ENCODE measurements at places on chromosomes 6 and 20.

DNA sequence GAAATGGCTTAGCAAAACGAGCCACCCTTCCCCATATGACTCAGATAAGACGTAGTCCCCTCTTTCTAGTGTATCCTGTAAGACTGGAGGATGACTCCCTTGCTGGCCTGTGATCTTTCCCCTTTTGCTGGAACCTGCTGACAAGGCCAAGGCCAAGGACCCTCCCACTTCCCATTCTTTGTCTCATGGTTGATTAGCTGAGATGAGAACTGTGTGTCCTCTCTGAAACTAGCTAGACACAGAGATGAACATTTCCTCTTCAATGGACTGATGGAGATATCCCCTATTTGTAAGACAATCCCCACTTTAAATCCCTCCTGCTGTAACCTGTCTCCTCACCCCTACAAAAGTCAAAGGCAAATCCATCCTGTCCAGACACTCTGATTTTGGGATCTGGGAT lies 33.4 kb upstream of the SCRT2 start:
- DNase-seq: no peak

GRCh38 chr6:31919624-31920303 lies 7.8 kb upstream of the C2 start:
- DNase-seq: no peak

- no peak for DNase-seq
These were observed 171.5 kb downstream of the CARMIL1 start for GRCh38 chr6:25450469-25451198.

DNA sequence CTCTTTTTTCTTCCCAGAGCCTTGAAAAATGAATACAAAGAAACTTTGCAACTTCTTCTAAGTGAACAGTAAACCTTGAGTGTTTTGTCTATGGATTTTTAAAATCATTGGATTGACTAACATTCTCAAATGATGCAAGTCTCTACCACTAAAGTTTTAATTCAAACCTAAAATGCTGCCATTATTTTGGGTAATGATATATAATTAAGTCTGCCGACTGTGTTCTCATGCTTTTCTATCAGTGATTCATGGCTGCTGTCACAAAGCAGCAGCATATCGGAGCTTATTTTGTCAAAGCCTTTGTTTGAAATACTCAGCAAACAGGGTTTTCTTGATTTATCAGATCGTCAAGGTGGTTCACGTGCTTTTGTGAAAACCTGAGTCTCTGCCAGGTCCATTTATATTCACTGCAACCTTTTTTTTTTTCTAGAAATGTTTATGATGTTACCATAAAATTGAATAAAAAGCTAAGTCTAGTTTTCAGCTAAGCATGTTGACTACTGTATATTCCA lies 96.3 kb downstream of the GJA1 start:
- DNase-seq: no peak
